Upper lobe of left lung (tissue), 6 donors: ENCODE measurements at places on chromosomes 2 and 18. TPM values are rescaled to one million over a fixed set of nuclear protein-coding genes. Genes with fewer than 3 reads are reported as not detected.

The DAW1 gene
- 18.7 TPM for total RNA-seq

The MBOAT2 gene
- total RNA-seq: 21.3 TPM

The NCOA1 gene
- total RNA-seq: 56.9 TPM

The LAMA3 gene
- 88.2 TPM for total RNA-seq

The SH3BP4 gene
- total RNA-seq: 27.3 TPM

The MZT2A gene
- total RNA-seq: 31.0 TPM

The RAPGEF4 gene
- 12.7 TPM for total RNA-seq

The SERPINB5 gene
- 0.61 TPM for total RNA-seq

The PTPRN gene
- total RNA-seq: 1.0 TPM

The VRK2 gene
- 15.6 TPM for total RNA-seq

The KCNS3 gene
- total RNA-seq: 47.3 TPM

The CXCR1 gene
- 3.1 TPM for total RNA-seq

The LINC00305 gene
- total RNA-seq: not detected

The SANBR gene
- total RNA-seq: 10.5 TPM

The SERPINB13 gene
- total RNA-seq: not detected

The CENPA gene
- 0.76 TPM for total RNA-seq

The EPB41L3 gene
- total RNA-seq: 56.4 TPM

The STAMBP gene
- 25.6 TPM for total RNA-seq

The ZNF521 gene
- 4.7 TPM for total RNA-seq

The AGXT gene
- 0.46 TPM for total RNA-seq

The TUBA3E gene
- total RNA-seq: not detected

The ALLC gene
- not detected for total RNA-seq

The VWA3B gene
- 5.2 TPM for total RNA-seq

The RALB gene
- 85.8 TPM for total RNA-seq

The SUCLG1 gene
- total RNA-seq: 56.1 TPM

The HAAO gene
- 4.9 TPM for total RNA-seq

The MROH2A gene
- total RNA-seq: not detected

The XDH gene
- 2.9 TPM for total RNA-seq

The SNTG2 gene
- 1.7 TPM for total RNA-seq

The NAT8 gene
- total RNA-seq: not detected
